ENCODE measurements at places on chromosomes 1 and 21.

DNA sequence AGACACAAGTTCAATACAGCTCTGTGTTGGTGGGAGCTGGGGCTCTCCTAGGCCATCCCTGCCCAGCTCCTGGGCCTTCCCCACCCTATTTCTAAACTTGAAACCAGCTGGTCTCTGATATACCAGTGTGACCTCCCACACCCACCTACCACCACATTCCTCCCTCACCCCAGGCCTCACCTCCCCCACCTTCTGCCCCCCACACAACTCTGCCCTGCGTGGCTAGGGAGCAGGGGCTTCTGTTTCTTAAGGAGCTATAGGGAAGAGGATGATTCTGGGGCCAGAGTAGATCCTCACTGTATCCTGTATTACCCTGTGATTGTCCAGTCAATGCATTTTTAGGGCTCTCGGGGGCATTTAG lies 16.5 kb downstream of the NES start:
- DNase-seq = no peak

- DNase-seq = peak; percentile 26
Observed at GRCh38 chr1:31771891-31772668, 7.9 kb upstream of the ADGRB2 start.

GRCh38 chr1:178438432-178438831 lies 58.3 kb downstream of the CLEC20A start:
- no peak for DNase-seq

DNA sequence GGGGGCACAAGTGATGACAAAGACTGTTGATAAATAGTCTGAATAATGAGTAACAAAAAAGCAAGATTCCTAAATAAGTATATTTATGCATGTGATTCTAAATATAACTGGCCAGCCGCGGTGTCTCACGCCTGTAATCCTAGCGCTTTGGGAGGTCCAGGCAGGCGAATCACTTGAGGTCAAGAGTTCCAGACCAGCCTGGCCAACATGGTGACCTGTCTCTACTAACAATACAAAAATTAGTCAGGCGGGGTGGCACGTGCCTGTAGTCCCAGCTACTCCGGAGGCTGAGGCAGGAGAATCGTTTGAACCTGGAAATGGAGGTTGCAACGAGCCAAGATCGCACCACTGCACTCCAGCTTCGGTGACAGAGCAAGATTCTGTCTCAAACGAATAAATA lies 161.5 kb downstream of the TOMM20 start:
- DNase-seq = no peak

GRCh38 chr21:31042080-31042464 lies 3.8 kb upstream of the KRTAP19-8 start:
- no peak for DNase-seq

DNA sequence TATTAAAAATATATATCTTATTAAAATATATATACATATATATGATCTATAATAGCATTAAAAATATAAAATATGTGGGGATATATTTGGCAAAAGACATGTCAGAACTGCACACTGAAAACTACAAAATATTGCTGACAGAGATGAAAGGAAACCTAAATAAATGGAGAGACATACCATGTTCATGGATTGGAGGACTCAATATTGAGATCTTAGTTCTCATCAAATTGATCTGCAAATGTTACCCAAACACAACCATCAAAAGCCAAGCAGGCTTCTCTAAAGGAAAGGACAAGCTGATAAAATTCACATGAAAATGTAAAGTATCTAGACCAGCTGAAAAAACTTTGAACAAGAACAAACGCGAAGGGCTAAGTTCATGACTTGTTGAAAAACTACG lies 7.2 kb downstream of the NADK start:
- DNase-seq = no peak

DNA sequence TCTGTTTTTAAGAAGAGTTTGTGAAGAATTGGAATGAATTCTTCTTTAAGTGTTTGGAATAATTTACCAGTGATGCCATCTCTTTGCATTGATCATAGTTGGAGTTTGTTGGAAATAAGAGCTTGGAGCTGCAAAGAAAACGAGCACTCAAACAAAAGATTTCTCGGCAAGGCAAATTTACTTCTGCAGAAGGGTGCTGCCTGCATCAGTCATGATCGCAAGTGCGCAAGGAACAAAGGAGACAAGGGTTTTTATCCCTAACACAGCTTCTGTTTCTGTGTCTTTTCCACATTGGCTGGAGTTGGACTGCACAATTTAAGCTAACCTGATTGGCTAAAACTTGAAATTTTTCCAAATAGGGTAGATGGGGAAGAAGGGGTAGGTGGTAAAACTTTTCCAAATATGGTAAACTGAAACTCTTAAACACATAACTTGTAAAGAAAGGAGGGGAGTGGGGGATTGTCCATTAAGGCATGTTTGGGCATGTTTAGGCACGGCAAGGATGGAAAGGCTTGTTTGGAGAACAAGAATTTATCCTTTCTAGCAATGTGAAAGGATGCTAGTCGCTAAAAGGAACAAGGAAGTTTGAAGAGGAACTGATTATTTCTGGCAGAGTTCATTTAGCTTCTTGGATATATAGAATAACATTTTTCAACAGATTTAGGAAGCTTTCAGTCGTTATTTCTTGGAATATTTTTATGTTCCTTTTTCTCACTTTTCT lies 3.5 kb upstream of the AADACL4 start:
- DNase-seq = no peak

- DNase-seq = no peak
Observed at GRCh38 chr1:98260412-98260811, 339.6 kb upstream of the DPYD start.
